Stomach (tissue), 19 donors: ENCODE measurements at places on chromosomes 7 and 10. TPM values are rescaled to one million over a fixed set of nuclear protein-coding genes. Genes with fewer than 3 reads are reported as not detected.

GRCh38 chr7:64951250-64951848, 39.5 kb downstream of the ZNF117 start:
- H3K4me1 ChIP-seq = peaks cover 10% of the 10 kb centered on the region
- H3K36me3 ChIP-seq = no peaks in the 10 kb centered on the region
- no peak overlapping the region for H3K27ac ChIP-seq
- H3K4me3 ChIP-seq = no peak overlapping the region
- H3K27me3 ChIP-seq = no peaks in the 10 kb centered on the region

GRCh38 chr7:50608196-50608906, 43.1 kb upstream of the DDC start:
- H3K4me1 ChIP-seq = no peaks in the 10 kb centered on the region
- no peak overlapping the region for H3K27ac ChIP-seq
- DNase-seq = no peak
- H3K36me3 ChIP-seq = peaks cover 17% of the 10 kb centered on the region
- H3K4me3 ChIP-seq = no peak overlapping the region

DNA sequence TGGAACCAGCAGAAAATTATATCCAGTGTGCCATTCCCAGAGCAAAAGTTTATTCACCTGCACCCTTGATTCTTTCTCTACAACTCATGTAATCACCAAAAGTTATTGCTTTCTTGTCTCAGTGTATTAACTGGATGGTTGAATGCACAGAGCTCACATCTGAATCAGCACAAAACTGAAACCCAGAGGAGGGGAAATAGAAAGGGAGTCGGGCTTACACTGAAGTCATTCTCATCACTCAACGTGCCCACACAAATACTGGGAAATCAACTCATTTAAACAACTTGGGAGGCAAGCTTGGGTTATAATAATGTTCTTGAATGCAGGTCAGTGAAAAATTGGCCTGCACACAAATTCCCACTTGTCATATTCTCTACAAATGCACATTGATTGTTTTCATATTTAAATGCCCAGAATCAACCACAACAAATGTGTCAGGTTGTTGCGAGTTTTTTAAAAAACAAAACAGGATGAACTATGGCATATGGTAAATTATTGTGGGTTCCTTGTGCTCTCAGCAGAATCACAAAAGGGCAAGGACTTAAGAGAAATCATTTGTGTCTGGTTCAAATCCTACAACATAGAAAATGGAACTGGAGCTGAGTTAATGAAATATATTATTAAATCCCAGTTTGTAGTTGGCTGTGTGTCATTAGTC, 125.9 kb upstream of the NOBOX start:
- no peak for DNase-seq
- no peak overlapping the region for H3K27ac ChIP-seq

GRCh38 chr10:124027031-124027611, 66.3 kb downstream of the CHST15 start:
- no peak for DNase-seq
- H3K4me1 ChIP-seq = no peaks in the 10 kb centered on the region
- H3K36me3 ChIP-seq = peaks cover 13% of the 10 kb centered on the region
- no peaks in the 10 kb centered on the region for H3K27me3 ChIP-seq

TMEM184A gene
- total RNA-seq = 99.4 TPM

AKR1C4 gene
- not detected for total RNA-seq
